ENCODE measurements at places on chromosomes 6 and 20. TPM values are rescaled to one million over a fixed set of nuclear protein-coding genes. Genes with fewer than 3 reads are reported as not detected.

Gene PEX6
- 13.0 TPM for total RNA-seq

Gene PPP1R3G
- 0.37 TPM for total RNA-seq

Gene PLCB1
- total RNA-seq, result 18.6 TPM

- no peak for DNase-seq
Observed at GRCh38 chr6:106060167-106060566, 26.0 kb upstream of the PRDM1 start.

- no peak for DNase-seq
Observed at GRCh38 chr6:139490482-139490881, 116.0 kb upstream of the CITED2 start.

GRCh38 chr20:39195582-39196021 is 233.5 kb downstream of the DHX35 start:
- DNase-seq, result no peak

- no peak for DNase-seq
Observed at GRCh38 chr6:45625191-45625664, 247.5 kb upstream of the SUPT3H start.

GRCh38 chr20:44001667-44002596 is 87.3 kb downstream of the TOX2 start:
- DNase-seq, result no peak
